ENCODE measurements at places on chromosomes 1 and 21.
A peak's percentile ranks its signal among the peaks of the same experiment; 100 is the strongest.

DNA sequence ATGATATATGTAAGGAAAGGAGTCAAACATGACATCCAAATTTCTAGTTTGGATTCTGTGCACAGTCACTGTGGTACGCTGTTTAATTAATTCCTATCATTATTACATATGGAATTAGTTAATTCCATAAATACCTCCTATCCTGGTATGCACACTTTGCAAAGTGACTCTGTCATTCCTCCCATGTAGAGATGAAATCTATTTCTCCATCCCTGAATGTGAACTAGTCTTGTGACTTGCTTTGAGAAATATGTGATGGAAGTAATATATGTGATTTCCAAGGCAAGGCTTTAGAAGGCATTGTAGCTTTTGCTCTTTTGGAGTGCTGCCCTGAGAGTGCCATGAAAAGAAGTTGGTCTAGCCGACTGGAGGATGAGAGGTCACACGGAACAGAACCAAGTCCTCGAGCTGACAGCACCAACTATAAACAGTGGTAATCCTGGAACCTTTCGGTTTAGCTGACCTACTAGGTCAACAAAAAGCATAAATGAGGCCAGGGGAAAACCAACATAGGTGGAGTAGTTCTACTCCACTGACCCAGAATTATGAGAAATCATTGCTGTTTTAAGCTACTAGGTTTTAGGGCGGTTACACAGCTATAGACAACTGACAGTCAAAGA lies 1.5 kb downstream of the SELENOF start:
- no peak for DNase-seq

DNA sequence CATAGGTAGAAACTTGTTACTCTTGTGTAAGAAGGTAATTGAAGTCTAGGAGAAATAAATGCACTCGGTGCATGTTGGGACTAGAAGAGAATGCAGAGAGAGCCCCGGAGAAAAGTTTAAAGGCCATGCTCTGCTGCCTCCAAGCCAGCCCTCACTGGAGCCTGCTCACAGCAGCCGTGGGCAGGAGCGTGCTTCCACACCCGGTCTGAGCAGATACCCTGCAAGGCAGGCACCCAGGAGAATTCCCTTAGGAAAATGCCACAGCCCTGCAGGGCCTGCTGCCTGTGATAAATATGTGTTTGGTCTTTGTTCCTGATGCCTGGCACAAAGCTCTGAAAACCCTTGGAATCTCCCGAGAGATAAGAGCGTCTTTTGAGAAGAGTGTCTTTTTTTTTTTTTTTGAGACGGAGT lies 22.8 kb downstream of the C2CD2 start:
- no peak for DNase-seq

GRCh38 chr1:109274533-109275476 lies 8.1 kb downstream of the PSRC1 start:
- no peak for DNase-seq

DNA sequence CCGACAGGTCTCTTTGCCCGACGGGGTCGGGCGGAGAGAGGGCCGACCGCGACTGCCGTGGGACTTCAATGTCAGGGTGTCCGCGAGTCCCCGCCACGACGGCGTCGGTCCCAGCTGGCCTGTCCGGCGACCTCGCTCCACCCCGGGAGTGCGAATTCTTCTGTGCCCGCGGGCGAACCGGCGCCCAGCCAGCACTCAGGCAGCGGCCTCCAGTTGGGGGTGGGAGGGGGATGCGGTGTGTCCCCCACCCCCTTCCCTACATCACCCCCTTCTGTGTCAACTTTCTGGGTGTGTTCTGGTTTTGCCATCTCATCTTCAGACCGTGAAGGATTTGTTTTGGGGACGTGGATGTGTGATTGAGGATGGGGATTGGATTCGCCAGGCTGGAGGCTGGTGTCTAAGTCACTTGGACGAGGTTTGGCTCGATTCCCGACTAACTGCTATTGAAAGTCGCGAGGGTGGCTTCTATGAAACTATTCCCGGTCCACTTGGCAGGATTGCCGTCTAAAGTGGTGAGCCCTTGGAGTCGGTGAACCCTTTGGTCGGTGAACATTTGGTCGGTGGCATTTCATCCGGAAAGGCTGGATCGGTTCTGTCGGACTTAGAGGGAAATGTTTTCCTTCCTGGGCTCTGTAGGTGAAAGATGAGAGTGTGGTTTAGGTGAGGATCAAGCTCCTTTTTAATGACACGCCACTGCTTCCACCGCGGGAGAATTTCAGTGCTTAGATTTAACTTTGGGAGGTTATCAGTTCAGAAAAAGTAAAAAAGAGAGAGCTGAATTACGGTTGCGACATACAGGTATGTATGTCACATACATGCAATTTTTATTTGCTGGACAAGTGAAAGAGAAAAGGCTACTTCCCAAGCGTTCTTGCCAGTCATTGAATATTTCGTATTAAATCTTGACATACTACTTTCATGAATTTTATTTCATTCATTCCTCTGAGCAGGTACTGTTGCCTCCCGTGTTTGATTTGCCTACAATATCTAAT lies 771 bp downstream of the ABCD3 start:
- no peak for DNase-seq

GRCh38 chr1:225897595-225898514 lies 8.9 kb upstream of the LEFTY1 start:
- no peak for DNase-seq

- DNase-seq: no peak
Measured at GRCh38 chr21:17334484-17334883, 178.4 kb upstream of the CXADR start.

- no peak for DNase-seq
Measured at GRCh38 chr1:84960371-84960770, 36.5 kb downstream of the MCOLN2 start.

DNA sequence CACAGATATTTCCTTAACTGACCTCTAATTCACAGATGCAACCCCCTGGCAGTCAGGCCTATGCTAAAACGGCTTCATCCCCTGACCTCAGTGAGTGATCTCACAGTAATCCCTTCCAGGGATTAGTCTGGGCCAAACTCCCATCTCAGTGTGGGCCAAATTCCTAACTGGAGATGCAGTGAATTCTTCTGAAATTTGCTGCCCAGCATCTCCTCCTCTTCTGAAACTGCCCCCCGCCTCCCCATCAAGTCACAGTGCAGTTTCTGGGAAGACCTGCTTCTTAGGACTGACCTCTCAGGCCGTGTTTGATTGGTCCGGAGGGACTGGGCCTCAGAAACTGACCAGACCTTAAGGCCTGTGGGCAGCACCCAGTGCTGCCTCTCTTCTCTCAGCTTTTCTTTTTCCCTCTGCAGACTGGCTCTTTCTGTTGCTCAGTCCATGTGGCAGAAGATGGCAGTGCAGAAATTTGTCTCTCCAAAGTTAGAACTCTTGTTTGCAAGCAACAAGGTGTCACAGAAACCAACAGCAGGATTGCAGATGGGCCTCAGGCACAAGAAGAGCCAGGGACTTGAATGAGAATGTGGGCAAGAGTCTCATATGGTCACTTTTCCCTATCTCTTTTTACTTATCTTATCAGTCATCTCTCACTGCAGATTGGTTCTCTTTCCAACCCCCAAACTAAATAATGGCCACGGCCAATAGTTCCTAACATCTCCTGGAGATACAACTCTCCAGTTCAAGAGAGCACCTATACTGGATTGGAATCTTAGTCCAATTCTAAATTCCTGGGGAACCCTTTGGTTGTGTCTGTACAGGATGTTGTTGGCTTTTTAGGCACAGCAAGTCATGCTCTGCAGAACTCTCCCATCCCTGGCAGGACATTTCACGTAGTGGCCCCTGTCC lies 95.5 kb upstream of the RALGPS2 start:
- no peak for DNase-seq

DNA sequence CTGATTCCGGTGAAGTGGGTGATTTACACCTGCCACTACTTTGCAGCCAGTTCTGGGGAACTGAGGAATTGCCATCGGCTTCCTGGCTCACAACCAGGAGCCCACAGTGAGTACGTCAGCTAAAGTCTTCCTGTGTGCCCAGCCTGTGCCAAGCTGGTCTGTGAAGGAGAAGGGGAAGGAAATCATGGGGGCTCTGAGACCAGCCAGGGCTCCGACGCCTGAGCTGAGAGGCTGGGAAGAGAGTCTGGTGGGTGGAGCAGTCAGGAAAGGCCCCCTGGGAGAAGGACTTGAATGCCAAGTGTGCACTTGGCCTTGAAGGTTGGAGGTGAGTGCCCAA lies 1.2 kb downstream of the LURAP1 start:
- DNase-seq: no peak

DNA sequence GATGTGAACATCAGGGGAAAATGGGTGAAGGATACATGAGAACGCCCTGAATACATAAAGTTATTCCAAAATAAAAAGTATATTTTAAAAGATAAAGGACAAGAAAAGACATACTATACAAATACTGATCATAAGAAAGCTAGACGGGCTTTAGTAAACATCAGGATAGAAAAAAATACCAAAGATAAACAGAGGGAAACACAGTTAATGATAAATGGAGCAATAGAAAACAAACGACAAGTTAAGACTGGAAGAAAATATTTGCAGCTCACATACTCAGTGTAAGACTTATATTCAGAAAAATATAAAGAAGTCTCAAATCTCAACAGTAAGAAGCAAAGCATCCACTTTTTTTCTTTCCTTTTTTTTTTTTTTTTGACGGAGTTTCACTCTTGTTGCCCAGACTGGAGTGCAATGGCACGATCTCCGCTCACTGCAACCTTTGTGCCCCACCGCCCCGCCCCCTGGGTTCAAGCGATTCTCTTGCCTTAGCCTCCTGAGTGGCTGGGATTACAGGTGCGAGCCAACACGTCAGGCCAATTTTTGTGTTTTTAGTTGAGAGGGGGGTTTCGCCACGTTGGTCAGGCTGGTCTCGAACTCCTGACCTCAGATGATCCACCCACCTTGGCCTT lies 94.8 kb downstream of the OMA1 start:
- no peak for DNase-seq

DNA sequence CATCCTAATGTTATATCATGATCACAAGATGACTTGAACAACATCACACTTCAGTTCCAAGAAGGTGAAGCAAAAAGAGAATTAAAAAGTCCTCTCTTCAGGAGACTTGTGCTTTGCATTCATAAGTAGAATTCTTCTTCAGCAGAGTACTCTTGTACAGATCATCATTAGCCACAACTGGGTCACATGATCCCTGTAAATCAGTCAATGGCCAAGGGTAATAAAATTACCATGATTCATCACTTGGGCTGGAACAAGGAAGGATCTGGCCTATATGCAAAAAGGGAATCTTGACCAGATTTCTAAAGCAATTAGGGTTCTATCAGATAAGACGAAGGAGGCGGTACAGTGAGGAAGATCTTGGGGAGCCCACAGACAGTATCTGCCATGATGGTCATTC lies 458.0 kb upstream of the DEPDC1 start:
- DNase-seq: no peak

- no peak for DNase-seq
Measured at GRCh38 chr1:9573723-9574122, 15.0 kb upstream of the TMEM201 start.

DNA sequence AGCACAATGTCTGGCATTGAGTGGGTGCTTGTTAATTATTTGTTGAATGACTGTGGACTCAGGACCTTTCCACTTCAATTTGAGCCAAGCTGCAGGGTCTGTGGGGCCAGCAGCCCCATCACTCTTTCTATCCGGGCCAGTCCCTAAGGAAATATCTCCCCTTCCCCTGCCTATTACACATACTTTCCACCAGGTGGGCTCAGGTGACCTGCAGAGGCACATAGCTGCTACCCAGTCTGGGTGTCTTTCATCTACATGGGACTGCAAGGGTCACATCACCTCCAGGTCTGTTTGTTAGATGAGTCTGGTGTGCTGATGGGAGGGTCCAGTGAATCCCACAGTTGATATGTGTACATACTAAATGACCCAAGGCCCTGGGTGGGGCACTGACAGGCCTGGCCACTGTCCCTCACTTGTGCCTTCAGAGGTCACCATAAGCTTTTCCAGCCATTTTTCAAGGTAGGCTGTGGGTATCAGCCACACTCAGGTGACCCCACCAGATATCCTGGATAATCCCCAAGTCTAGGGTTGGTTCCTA lies 59.5 kb upstream of the KDM4A start:
- DNase-seq: no peak

- DNase-seq: peak; percentile 17
Measured at GRCh38 chr1:182259229-182259872, 132.2 kb downstream of the GLUL start.

DNA sequence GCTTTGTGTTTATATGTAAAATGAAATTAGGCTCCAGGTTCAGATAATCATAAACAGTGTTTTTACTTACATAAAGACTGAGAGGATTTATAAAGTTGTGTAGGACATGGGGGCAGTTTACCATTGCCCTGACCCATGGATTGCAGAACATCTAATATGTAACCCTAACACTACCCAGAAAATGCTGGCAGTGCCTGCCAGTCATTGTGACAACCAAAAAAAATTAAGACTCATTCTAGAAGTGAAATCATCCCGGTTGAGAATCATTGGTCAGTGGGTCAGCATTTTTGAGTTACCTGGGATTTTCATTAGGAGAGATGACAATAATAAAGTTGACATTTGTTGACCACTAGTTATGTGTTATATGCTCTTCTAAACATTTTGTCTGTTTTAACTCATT lies 31.2 kb upstream of the THEM4 start:
- DNase-seq: no peak

- no peak for DNase-seq
Measured at GRCh38 chr1:70436622-70437251, 25.7 kb downstream of the CTH start.

GRCh38 chr1:55466373-55466772 lies 251.2 kb upstream of the USP24 start:
- no peak for DNase-seq

GRCh38 chr1:159594625-159595405 lies 7.2 kb downstream of the APCS start:
- no peak for DNase-seq

- peak; percentile 54 for DNase-seq
Measured at GRCh38 chr1:235999259-235999925, 65.5 kb downstream of the NID1 start.

DNA sequence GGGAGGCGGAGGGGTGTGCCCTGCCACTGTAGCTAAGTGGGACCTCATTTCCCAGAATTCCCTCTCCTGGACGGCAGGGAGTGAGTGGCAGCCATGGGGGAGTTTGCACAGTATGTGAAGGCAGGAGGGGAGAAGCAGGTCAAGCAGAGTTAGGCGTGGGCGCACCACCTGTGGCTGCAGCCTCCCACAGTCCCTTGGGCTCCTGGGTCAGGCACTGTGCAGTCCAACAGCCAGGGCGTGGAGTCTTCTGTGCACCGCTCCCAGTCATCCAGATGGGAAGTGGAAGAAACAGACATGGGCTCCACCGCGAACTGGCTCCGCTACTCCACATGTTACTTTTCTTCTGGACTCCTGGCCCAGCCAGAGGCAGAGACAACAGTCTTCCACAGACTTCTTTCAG lies 85.4 kb upstream of the TIAM1 start:
- DNase-seq: no peak

GRCh38 chr1:192809307-192810252 lies 741 bp downstream of the RGS2 start:
- no peak for DNase-seq
